Thoracic aorta (tissue), 2 donors: ENCODE measurements at places on chromosomes 2 and 18. TPM values are rescaled to one million over a fixed set of nuclear protein-coding genes. Genes with fewer than 3 reads are reported as not detected.

- DNase-seq = no peak
Observed at GRCh38 chr18:5444847-5445246, 99.0 kb downstream of the EPB41L3 start.

DNA sequence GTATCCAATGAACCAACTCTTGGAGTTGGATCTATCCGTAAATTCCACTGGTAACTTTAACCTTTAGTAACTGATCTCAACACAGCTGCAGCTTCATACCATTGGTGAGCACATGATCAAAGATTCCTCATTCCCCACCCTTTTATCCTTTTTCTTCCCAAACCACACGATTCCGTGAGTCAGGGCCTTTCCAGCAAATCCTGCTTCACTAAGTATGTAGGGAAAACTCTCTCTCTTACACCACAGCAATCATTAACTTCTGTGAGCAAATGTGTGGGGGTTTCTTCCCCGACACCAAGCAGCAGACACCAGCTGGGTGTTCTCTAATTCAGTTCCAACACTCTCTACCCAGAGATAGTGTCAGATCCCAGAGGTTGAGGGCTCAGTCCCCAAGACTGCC is 23.5 kb downstream of the ELP2 start:
- DNase-seq = no peak

GRCh38 chr2:234632527-234633391 is 135.9 kb upstream of the ARL4C start:
- no peak for DNase-seq

DNA sequence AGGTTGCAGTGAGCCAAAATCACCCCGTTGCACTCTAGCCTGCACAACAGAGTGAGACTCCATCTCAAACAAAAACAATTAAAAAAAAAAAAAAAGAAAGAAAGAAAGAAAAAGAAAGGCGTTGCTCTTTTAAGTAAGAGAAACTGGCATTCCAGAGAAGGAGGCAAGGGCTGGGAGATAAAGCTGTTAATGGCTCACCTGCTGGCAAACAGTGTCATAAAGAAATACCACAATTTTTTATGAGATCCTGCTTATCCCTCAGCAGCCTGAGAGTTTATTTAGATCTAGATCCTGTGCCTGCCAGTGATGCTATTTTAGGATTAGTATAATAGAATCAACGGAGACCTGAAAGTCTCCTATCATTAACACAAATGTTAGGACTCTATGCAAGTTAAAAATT is 16.3 kb downstream of the SLC19A3 start:
- DNase-seq = no peak

- no peak for DNase-seq
Observed at GRCh38 chr2:45851576-45852304, 200.3 kb downstream of the PRKCE start.

DNA sequence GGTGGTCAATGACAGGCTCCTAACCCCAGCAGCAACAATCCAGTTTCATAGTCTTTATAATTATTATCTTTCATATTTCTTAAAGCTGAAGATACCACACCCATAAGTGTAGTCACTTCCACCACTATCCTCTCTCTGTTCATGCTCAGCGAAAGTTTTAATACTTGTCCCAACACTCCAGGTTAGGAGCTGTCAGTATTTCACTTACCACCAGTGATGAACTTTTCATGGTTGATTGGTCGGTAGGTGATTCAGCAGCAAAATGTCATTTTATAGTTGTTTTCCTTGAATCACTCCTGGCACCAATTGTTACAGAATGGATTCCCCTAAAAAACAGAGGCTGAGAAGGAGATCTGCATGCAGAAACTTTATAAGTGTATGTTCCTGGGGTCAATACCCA is 324.9 kb downstream of the CCDC85A start:
- DNase-seq = no peak

SERPINB4 gene
- total RNA-seq = not detected

GREB1L gene
- 12.7 TPM for total RNA-seq

DSG1 gene
- total RNA-seq = not detected
